Lower leg skin (tissue), 4 donors: ENCODE measurements at places on chromosomes 4 and X. TPM values are rescaled to one million over a fixed set of nuclear protein-coding genes. Genes with fewer than 3 reads are reported as not detected.

The KCNIP4 gene
- total RNA-seq, result not detected

The INTS6L gene
- total RNA-seq, result 9.2 TPM

The SLC26A1 gene
- total RNA-seq, result 0.19 TPM

DNA sequence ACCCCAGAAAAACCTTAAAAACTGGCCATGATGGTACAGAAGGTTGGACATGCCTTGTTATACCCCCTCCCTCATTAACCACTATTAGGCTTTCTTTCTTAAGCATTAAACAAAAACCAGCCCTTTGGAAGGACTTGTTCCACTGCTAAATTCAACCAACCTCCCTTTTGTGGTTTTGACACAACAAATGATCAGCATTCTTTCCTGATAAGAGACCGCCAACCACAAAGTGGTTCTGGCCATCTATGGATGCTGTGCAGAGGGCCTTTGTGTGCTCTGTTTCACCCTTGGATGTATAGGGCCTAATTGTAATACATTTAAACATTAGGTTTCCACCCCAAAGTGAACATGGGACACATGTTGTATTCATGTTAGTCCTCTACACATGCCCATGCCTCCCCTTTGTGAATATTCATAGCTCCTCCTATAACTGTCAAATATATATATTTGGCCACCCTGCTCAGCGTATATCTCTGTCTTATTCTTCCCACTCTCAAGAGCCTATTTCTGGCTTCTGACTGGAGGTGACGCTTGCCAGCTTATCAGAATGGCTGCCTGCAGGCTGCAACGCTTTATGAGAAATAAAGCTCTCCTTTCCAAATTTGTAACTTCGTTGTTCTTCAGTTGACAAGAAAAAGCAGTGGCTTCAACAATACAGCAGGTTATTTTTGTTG is 126.6 kb downstream of the NPNT start:
- DNase-seq, result no peak

The UGT2A3 gene
- not detected for total RNA-seq

GRCh38 chr4:70874268-70875156 is 27.7 kb upstream of the MOB1B start:
- DNase-seq, result no peak

The PLP1 gene
- 14.9 TPM for total RNA-seq

DNA sequence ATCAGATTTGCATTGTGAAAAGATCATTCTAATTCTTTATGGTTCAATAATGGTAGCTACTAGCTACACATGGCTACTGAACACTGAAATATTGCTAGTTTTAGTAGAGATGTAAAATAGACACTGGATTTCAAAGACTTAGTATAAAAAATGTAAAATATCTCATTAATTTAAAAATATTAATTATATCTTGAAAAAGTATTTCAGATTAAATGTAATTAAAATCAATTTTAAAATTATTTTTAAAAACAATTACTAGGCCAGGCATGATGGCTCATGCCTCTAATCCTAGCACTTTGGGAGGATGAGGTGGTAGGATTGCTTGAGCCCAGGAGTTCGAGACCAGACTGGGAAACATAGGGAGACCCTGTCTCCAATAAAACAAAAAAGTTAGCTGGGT is 20.4 kb upstream of the TLR2 start:
- DNase-seq, result no peak

The CCNA2 gene
- total RNA-seq, result 2.0 TPM

DNA sequence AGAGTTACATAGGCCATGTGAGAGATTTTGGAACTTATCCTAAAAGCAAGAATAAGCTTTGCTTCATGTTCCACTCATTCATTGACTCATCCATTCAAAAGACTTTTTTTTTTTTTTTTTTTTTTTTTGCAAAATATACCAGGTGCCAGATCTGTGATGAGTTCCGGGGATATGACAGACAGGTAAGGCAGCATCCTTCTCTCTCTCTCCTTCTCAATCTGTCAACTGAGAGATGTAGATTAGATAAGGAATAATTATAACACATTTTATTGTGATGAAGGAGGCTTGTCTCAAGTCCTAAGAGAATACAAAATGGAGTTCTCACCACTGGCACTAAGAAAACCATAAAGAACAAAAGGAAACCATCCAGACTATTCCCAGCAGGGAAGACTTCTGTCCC is 190.2 kb upstream of the CPEB2 start:
- DNase-seq, result no peak

The SOD3 gene
- total RNA-seq, result 48.3 TPM

DNA sequence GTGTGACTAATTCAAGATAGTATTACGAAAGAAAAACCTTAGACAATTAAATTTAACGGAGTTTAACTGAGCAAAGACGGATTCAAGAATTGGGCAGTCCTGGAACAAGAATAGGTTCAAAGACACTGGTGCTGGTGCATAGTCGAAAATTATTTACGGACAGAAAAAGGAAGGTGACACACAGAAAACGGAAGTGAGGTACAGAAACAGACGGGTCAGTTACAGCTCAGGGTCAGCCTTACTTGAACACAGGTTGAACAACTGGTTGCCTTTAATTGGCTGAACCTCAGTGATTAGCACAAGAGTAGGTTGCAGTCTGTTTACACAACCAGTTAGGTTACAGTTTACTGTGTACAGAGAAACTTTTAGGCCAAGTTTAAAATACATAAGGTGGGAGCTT is 31.5 kb downstream of the KLHL8 start:
- DNase-seq, result no peak

GRCh38 chr4:163378661-163379060 is 35.0 kb downstream of the NPY5R start:
- no peak for DNase-seq

- DNase-seq, result no peak
Measured at GRCh38 chr4:62135565-62136156, 935.5 kb downstream of the ADGRL3 start.

The ZDHHC15 gene
- total RNA-seq, result 1.3 TPM

GRCh38 chrX:49910344-49910743 is 12.1 kb upstream of the CLCN5 start:
- no peak for DNase-seq

The F11 gene
- total RNA-seq, result not detected
